ENCODE measurements at places on chromosomes 1 and 21.

- DNase-seq = peak; percentile 66
Measured at GRCh38 chr1:108828074-108828961, 28.6 kb downstream of the AKNAD1 start.

DNA sequence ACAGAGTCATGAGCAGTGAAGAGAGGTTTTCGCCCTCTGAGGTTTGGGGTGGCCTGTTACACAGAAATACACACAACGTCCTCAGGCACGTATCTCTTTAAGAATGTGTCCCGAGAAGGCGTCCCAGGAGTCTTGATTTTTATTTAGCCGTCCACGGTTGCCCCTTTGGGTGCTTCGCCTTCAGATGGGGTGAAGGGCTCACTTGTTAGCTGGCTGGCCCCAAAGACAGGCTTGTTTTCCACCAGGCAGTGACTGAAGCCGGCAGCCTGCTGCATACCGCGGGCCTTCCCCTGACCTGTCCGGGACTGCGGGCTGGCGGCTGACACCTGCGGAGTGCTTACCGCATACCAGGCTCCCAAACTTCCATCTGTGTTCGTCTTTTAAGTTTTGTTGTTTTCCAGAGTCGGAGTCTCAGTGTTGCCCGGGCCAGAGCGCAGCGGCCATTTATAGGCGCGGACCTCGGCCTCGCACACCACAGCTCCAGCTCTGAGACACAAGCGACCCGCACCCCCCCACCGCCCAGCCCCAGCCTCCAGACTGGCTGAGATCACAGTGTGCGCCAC is 1.6 kb upstream of the ADARB1 start:
- DNase-seq = no peak

- DNase-seq = no peak
Measured at GRCh38 chr1:205444300-205444930, 11.4 kb downstream of the BLACAT1 start.

GRCh38 chr1:59071289-59071688 is 225.6 kb upstream of the FGGY start:
- DNase-seq = no peak

DNA sequence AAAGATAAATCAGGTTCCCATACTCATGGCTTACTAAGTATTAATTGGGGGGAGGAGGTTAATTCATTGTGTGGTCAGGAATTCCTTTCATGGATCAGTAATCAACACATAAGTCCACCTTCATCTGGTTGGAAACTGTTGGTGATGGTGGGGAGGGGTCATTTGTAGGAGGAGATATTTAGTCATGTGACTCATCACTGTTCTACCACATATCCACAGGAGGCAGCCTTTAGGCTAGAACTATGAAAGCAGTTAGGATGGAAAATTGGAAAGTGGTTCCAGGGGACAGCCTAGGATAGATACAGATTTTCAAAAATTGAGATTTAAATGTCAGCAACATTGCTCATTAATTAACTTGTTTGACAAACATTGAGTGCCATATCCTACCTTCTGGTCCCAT is 122.8 kb upstream of the PAXBP1 start:
- no peak for DNase-seq

- DNase-seq = no peak
Measured at GRCh38 chr1:147171399-147172167, 687 bp downstream of the PRKAB2 start.

GRCh38 chr1:67060811-67061218 is 6.9 kb upstream of the SLC35D1 start:
- no peak for DNase-seq

DNA sequence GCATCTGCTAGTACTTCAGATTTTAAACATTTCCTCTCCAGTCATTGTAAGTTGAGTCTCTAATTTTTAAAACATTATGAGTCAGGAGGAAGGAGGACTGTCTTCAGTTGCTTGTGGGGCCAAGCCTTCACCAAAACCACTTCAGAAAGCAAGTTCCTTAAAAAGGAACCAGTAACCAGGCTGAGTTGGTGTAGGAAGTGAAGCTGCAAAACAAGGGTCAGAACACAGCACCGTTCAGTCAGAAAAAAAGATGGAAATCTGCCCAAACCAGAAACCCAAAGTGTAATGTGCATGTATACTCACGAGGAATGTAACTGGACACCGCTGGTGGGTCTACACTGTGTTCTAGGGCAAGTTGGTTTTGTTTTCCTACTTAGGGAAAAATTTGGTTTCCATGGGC is 402.1 kb downstream of the SETD4 start:
- no peak for DNase-seq

- DNase-seq = no peak
Measured at GRCh38 chr1:194040496-194040895, 854.1 kb upstream of the B3GALT2 start.

- no peak for DNase-seq
Measured at GRCh38 chr21:37087188-37087587, 14.1 kb downstream of the TTC3 start.

- no peak for DNase-seq
Measured at GRCh38 chr1:11333631-11334030, 60.6 kb downstream of the UBIAD1 start.

GRCh38 chr1:117312453-117313138 is 54.7 kb upstream of the MAN1A2 start:
- DNase-seq = no peak

DNA sequence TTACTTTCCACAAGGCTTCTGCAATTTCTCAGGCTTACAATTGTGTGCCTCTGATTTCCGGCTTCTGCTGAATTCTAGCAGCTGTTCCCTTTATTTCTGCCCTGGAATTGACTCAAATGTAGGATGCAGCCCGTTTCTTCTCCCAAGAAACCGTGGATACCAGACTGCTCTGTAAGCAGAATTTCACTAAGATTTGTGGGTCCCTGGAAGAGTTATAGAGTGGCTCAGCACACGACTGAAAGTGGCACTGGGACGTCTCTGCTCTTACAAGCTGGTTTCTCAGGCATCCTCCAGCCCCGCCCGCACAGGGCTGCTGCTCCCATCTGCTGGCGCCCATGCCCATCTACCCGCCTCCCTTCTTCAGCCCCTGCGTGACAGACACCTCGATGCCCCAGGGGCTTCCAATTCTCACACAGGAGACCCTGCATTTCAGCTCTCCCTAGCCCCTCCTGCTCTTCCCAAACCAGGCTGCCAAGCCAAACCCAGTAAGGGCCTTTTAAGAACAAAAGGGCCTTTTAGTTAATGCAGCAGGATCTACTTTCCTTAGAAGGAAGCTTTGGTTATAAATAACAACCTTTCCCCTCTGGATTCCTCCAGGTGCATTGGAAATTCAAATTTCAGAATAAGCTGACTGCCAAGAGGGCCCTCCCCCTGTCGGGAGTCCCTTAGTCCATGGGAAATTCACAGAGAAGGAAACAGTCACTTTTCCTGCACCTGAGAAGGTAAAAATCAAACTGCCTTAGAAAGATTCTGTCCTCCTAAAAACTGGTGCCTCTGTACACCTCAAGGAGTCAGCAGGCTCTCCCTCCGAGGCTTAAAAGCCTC is 45.4 kb upstream of the TENT5B start:
- no peak for DNase-seq

DNA sequence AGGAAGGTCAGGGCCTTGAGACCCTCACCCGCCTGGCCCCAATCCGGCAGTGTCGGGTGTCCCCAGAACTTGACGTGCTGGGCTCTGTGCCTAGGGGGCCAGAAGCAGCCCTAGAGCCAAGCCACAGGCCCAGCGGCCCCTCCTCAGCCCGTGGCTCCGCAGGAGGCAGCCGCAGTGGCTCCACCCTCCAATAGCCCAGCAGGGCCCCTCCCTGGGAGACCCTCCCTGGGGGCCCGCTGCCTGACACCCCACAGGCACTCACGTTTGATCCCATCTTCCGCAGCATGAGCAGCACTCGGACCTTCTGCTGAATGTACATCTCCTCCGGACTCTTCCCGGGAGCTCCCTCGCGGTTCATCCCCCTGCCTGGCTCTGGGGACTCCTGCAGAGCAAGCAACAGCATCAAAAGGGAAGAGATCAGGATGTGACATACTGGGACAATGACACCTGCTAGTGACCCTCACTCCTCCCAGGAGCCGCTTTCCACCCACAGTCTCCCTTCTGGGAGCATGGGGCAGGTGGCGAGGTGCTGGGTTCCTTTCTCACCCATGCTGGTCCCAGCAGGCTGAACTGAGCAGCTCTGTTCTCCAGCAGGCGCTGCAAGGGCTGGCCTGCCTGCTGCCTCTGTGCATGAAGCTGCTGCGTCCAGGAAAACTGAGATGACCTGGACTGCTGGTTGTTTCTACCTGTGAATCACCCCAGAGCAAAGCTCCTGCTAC is 38.2 kb downstream of the CTNNBIP1 start:
- no peak for DNase-seq

DNA sequence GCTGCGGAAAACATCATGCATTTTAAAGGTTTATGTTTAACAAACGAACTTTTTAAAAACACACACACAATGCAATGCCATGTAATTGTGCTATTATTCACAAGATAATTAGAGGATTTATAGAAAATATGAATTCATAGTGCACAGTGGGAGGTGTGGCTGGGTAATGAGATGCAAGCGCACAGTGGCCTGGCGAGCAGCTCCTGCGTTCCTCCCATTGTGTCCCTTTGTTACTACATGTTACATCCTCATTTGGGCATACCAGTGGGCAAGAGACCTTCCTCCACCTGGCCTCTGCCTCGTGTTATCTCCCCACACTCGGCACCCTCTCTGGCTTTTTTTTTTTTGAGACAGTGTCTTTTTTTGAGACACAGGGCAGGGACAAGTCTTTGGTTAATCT is 30.0 kb upstream of the TENT5B start:
- no peak for DNase-seq

GRCh38 chr1:174744886-174745285 is 254.9 kb upstream of the CACYBP start:
- no peak for DNase-seq

DNA sequence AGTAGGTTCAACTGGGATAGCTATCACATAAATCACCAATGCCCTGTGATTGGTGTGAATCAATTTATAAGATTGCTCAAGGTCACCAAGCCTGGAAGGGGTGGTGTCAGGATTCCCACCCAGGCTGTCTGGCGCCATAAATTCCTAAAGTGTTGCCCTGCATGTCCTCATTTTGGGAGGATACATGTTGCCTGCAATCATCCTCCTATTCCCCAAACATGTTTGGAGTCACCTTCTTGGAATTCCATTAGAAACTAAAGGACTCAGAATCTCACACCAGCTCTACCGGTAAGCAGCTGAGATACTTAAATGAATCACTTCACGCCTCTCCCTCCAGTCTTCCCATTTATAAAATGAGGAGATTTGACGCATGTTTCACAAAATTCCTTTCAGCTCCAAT is 54.1 kb upstream of the SLC45A1 start:
- DNase-seq = no peak

- DNase-seq = no peak
Measured at GRCh38 chr1:60598041-60598910, 484.1 kb upstream of the NFIA start.

Measured in T-helper 9 cell (primary cell).